ENCODE measurements at places on chromosomes 4 and X.

DNA sequence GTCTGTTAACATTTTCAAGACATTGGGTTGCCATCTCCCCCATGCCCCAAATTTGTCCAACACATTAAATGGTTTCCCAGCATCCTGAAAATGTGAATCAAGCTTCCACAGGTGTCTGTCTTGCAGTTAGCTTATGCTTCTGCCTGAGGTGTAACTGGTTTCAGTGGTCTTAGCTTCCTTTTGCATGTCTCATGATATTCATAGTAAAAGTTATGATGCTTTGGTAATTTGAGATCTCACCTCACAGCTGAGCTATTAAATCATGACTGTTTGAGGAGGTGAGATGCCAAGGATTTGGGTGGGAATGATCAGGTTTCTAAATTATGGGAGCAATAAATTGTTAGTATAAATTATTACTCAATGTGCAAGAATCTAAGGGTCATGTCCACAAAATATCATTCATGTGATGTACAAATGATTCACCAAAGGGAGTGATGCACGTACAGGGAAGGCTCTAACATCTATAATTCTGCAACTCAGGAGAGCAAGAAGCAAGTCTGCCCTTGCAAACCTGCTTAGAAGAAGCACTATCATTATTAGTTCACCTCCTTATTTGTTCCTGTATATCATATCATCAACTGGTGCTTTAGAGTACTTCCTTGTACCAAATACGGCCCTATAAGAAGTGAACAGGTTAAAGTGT, 17.1 kb upstream of the RAI2 start:
- DNase-seq = no peak

- DNase-seq = no peak
Measured at GRCh38 chr4:81503586-81503985, 31.9 kb upstream of the RASGEF1B start.

DNA sequence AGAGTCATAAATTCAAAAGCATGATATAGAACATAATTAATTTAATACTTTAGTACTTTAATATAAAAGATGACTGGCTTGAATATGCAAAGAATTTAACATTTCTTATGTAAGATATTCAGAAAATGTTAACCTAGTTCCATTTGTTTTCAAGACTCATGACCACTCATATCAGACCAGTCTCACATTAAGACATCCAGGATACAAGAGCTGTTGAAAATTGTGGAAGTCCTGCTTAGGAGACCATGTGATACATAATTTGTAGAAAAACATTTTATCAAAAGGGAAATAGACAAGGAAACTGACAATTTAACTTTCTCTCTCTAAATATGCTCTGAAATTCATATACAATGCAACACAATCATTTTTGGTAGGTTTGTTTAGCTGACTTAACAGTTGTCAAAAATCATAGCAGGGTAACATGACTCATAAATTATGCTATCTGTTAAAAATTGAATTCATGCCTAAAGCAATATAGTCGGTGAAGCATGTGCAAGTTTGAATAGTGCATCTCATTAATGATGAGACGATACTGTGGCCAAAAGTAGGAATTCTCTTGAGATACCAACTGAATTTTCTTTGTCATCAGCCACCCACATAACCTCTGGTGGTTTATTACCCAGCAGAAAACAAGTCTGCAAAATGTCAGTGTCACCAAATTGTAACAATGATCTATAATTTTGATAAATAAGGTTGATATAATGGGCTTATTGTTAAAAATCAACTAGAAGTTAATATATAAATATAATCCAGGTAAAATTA, 211.4 kb downstream of the GASK1B start:
- no peak for DNase-seq

- DNase-seq = no peak
Measured at GRCh38 chr4:142818476-142818875, 27.6 kb downstream of the INPP4B start.

GRCh38 chr4:110292994-110293744, 94.8 kb upstream of the ELOVL6 start:
- DNase-seq = no peak

DNA sequence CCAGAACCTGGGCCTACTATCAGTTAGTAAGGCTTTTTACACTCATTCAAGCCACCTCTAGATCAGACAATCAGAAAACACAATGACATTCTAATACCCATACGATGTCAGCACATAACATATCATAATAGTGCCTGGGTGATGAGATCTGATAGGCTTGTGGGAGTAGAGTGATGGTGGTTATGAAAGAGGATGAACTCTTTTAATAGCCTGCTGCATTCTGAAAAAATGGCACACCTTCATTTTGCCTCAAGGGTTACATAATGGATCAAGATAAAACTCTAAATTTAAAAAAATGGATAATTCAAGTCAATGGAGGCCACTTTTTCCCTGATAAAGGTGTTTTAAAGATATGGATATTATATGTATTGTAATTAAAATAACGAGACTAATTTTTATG, 215.6 kb downstream of the MAML3 start:
- no peak for DNase-seq

DNA sequence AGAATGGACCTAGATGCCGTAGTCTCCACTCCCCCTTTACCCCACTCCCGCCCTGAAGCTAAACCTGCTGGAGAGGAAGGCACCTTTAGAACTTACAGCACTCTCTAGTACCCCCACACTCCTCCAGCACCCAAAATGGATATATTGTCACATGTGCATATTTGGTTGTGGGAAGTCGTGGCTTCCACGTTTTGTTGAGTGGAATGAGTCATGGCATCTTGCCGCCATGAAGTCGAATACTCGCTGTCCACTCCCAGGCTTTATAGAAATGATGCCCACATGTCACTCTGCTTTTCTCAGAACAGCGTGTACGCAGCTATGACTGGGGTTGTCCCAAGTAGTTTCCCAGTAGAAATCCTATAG, 545 bp downstream of the ABCE1 start:
- DNase-seq = no peak

GRCh38 chr4:186481998-186482790, 73.2 kb downstream of the MTNR1A start:
- DNase-seq = no peak

GRCh38 chr4:24544208-24544988, 40.0 kb downstream of the DHX15 start:
- DNase-seq = no peak

DNA sequence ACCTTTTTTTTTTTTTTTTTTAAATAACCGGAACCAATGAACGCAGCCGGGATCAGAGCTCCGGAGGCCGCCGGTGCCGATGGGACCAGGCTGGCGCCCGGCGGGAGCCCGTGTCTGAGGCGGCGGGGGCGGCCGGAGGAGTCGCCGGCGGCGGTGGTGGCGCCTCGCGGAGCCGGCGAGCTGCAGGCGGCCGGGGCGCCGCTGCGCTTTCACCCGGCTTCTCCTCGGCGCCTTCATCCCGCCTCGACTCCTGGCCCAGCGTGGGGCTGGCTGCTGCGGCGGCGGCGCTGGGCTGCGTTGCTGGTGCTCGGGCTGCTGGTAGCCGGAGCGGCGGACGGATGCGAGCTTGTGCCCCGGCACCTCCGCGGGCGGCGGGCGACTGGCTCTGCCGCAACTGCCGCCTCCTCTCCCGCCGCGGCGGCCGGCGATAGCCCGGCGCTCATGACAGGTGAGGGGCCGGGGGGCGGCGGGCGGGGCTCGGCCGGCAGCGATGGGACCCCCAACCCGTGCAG, 337 bp downstream of the STIM2 start:
- DNase-seq = peak; percentile 80

DNA sequence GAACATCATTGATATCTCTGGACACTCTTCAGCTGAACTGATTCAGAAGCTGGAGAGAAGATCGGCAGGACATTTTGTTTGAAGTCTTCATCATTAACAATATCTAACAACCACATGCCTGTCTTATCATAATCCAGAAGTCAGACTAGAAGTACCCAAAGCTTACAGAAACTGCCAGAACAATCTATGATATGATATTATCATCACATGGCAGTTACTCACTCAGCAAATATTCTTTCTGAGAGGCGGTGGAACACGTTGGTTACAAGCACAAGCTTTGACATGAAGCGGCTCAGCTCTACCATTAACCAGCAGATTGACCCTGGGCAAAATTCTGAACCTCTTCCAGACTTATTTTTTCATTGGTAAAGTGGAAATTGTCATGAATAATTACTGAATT, 69.4 kb upstream of the KIT start:
- DNase-seq = no peak

- no peak for DNase-seq
Measured at GRCh38 chr4:106286611-106287010, 29.4 kb downstream of the TBCK start.

DNA sequence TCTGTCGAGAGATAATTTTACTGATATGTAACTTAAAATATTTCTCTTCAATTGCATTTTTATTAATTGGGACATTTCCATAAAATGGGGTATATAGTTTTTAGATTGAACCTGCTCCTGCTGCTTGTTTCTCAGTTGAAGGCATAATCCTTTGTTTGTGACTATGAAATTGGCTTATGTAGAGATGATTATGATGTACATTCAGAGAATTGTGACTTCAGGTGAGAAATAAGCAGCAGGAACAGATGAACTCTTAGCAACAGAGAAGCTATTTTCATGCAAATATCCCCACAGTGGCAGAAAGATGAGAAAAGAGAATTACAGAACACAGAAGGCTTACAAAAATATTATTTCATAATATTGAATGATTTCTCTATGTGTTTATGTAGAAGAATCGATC, 1499.5 kb upstream of the ADGRL3 start:
- DNase-seq = no peak

GRCh38 chr4:163598028-163598427, 103.5 kb downstream of the TMA16 start:
- peak; percentile 32 for DNase-seq

DNA sequence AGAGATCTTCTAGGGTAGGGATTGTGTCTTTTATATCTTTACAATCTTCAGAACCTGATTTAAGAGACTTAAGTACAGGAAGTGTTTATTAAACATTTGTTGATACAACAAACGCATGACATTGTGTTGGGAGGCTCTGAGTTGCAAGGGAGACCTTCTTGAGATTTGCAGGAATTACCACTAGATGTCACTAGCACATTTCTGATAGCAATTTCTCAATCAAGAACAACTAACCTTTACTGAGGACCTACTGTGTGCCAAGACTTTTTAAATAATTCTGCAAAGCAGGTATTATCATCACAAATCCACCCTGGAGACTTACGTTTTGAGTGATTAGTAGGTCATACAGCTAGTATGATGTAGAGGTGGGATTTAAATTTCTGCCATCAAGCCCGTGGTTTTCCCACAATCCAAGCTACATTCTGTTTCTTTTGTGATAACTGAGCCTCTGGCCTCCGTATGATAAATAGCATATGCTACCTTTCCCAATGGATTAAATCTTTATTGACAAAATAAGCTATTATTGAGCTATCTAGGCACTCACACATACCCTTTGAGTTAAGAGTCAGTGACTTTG, 986.0 kb downstream of the CCSER1 start:
- no peak for DNase-seq

DNA sequence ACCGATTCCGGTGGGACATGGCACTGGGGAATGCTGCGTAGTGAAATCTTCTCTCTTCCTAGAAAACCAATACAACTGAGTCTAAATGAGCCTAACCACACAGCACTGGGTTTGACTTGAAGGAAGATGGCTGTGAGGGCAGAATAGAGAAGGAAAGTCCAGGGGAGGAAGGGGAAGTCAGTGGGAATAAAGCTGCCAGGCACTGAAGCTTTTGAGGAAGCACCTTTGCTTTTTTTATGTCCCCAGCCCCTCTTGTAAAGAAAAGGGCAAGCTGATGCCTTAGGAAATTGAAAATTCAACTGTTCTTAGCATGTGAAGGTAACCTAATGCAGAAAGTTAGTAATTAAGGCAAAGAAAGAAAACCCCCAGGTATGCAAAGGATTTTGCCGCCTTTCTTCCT, 20.6 kb downstream of the MED28 start:
- DNase-seq = no peak

GRCh38 chr4:139682741-139683151, 17.1 kb downstream of the MGST2 start:
- DNase-seq = no peak

- DNase-seq = no peak
Measured at GRCh38 chrX:1686642-1687041, 71.8 kb downstream of the ASMT start.

GRCh38 chr4:145847764-145848163, 90.9 kb downstream of the ZNF827 start:
- no peak for DNase-seq

DNA sequence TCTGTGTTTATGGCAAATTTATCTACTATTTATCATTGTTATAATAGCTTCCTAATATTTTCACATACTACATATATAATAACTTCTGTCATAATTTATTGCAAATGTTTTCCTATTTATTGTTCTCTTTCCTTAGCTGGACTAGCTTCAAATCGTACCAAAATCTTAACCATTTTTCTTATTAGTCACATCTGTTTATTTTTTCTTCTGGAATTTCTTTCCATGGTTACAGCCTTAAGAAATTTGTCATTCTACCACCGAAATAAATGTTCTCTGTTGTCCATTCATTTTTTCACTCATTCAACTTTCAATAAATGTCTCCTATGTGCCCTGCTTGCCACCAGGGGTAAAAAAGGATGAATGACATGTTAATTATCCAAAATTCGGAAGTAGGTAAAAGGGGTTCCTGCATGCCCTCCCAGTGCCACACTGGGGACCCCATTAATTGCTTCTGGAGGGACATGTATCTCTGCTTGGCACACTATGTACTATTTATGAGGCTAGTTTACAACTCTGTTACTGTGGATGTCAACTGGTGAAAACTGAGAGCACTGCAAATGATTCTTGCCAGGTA, 182.1 kb downstream of the SH3KBP1 start:
- DNase-seq = no peak

DNA sequence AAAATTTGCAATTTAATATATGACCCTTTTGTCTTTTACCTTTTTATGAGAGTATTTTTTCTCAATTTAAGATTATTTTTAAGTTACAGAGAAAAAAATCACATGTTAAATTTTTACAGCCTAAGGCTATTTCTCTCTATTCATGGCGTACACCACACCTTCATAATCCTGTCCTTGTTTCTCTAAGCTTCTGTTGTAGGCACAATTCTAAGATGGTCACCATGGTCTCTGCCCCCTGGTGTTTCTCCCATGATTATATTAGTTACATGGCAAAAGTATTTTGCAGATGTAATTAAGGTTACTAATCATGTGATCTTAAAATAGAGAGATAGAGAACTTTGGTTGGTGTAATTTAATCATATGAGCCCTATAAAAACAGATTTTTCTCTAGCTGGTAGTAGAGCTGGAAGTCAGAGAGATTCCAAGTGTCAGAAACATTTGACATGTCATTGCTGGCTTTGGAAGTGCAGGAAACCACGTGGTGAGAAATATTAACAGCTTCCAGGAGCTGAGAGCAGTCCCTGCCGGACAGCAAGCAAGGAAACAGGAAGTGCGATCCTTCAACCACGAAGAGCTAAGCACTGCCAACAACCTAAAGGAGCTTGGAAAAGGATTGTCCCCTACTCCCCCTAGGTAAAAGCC, 89.8 kb downstream of the EIF4E start:
- no peak for DNase-seq

- DNase-seq = peak; percentile 34
Measured at GRCh38 chr4:173301518-173302201, 32.5 kb downstream of the HMGB2 start.

GRCh38 chrX:84865113-84865512, 138.6 kb upstream of the APOOL start:
- no peak for DNase-seq

Data from B cell (primary cell).